Umbilical cord (tissue), 2 donors: ENCODE measurements at places on chromosomes 12 and 14. TPM values are rescaled to one million over a fixed set of nuclear protein-coding genes. Genes with fewer than 3 reads are reported as not detected.
A peak's percentile ranks its signal among the peaks of the same experiment; 100 is the strongest.

KRT75 gene
- not detected for total RNA-seq

DNA sequence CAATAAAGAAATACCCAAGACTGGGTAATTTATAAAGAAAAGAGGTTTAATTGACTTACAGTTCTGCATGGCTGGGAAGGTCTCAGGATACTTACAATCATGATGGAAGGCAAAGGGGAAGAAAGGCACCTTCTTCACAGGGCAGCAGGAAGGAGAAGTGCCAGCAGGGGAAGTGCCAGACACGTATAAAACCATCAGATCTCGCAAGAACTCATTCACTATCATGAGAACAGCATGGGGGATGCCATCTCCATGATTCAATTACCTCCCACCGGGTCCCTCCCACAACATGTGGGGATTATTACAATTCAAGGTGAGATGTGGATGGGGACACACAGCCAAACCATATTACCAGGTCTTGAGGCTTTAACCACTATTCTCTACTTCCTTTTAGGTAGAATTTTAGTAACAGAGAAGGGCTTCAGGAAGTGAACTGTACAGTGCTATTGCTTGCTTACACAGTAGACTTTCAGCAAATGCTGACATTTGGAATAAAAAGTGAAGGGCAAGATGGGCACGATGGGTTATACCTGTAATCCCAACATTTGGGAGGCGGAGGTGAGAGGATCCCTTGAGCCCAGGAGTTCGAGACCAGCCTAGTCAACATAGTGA lies 40.8 kb upstream of the OR4E1 start:
- DNase-seq: no peak

GRCh38 chr12:66189889-66190288 lies 875 bp downstream of the IRAK3 start:
- no peak for DNase-seq

E2F7 gene
- 1.7 TPM for total RNA-seq

- no peak for DNase-seq
Observed at GRCh38 chr12:4372653-4373052, 6.9 kb downstream of the FGF23 start.

GALNT6 gene
- total RNA-seq: 6.3 TPM

GRCh38 chr14:50272498-50272897 lies 39.5 kb downstream of the L2HGDH start:
- no peak for DNase-seq

EFS gene
- total RNA-seq: 12.5 TPM

GRCh38 chr14:69101331-69101826 lies 51.5 kb downstream of the DCAF5 start:
- peak; percentile 56 for DNase-seq

TAS2R10 gene
- total RNA-seq: 2.6 TPM
